ENCODE measurements at places on chromosomes 4 and X.

- DNase-seq, result no peak
These were observed 165.9 kb upstream of the HHIP start for GRCh38 chr4:144480068-144480467.

DNA sequence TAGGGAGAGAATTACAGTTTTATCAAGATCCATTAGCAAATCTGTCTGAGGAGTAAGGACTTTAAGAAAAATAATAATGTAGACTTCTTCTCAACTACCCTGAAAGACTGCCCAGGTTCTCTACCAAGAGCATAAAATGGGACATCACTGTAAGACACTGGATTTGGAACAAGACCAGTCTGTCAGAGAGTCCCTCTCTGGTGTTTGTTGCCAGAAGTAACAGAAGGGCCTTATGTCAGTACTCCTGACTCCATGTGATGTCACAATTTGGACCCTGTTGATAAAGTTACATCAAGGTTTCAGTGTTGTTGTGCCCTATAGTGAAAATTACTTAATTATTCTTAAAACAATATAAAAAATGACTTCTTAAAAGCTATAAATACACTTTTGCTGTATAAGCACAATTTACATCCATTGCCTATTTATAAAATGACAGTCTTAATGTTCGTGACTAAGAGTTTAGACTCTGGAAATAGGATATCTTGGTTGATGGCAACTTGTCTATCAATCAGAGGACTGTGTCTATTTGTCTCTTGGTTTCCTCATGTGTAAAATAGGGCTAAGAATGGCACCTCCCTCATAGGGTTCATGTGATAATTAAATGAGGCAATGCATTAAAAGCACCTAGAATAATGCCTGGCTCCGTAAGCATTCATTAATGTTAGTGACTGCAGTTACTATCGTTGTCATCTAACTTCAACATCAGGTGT lies 57.8 kb downstream of the RS1 start:
- no peak for DNase-seq

DNA sequence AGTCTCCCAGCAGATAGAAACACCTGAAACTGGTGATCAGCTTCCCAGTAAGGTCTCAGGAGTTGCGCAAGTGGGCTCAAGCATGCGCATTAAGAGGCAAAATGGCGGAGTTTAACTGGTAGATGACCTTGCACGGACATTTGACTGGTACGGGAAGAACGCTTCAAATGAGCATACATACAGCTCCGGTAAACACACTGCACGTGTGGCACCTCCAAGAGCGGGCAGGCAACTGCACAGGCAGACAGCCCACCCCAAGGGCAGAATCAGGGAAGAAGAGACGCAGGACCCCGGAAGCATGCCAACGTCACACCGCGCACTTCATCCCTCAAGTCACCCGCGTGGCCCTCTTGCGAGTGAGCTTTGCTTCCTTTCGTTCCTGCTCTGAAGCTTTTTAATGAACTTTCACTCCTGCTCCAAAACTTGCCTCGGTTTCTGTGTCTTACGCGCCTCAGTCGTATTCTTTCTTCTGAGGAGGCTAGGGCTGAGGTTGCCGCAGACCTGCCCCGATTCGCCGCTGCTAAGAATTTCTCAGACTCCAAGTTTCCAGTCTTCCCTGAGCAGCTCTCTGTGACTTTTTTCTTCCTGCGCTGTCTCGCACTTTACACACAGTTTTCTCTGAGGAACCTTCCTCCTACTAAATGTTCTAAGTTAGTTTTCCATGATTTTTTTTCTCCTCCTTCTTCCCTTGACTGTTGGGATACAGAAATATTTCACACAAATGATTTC lies 180.7 kb upstream of the ZFP42 start:
- peak; percentile 60 for DNase-seq

- DNase-seq, result peak; percentile 79
These were observed 34.1 kb downstream of the HTRA3 start for GRCh38 chr4:8303485-8304281.
